ENCODE measurements at places on chromosomes 7 and 10.

- DNase-seq = no peak
These were observed 196.0 kb downstream of the TMEM26 start for GRCh38 chr10:61257136-61257535.

DNA sequence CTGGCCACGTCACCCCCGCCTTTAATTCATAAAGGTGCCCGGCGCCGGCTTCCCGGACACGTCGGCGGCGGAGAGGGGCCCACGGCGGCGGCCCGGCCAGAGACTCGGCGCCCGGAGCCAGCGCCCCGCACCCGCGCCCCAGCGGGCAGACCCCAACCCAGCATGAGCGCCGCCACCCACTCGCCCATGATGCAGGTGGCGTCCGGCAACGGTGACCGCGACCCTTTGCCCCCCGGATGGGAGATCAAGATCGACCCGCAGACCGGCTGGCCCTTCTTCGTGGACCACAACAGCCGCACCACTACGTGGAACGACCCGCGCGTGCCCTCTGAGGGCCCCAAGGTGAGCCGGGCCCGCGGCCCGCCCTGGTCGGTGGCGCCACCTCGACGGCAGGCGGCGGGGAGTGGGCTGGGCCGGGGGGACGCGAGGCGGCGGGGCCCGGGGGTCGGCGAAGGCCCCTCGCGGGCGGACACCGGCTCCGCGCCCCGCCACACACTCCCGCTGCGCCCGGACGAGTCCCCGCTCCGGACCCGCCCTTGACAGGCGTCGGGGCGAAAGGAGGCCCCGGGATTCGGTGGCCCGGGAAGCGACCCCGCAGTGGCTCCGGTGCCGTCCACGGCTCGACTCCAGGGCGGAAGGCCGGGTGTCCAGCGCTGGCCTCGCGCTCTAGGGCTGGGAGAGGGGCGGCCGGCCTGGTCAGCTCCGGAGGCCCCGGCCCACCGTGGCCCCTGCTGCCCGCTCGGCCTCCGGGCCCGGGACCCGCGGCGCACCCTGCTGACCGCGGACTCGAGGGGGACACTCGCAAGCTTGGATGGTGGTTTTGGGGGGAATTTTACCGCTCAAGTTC is 557 bp downstream of the BAG3 start:
- DNase-seq = no peak

GRCh38 chr7:3027005-3027845 is 16.4 kb downstream of the CARD11 start:
- DNase-seq = no peak

GRCh38 chr7:105021352-105021751 is 7.3 kb downstream of the KMT2E start:
- no peak for DNase-seq

GRCh38 chr7:46202379-46202778 is 281.3 kb upstream of the IGFBP3 start:
- DNase-seq = no peak

GRCh38 chr7:86765931-86766330 is 122.2 kb downstream of the GRM3 start:
- no peak for DNase-seq

GRCh38 chr10:4427532-4427931 is 398.5 kb upstream of the AKR1E2 start:
- no peak for DNase-seq

DNA sequence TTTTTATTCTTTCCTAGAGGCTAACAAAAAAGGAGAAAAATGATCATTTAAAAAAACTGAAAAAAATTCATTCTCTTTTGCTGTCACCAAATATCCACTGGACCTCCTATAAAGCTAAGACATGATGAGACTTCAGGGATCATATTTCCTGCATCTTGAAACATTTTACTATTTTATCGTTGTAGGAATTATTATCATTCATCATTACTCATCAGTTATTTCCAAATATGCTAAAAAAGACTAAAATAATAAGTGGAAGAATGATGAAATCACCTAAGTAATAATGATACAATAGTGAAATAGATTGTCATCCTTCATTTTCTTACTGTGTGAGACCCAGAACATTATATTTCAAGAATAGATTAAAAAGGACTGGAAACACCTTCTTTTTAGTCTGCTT is 28.3 kb downstream of the TAF3 start:
- no peak for DNase-seq

DNA sequence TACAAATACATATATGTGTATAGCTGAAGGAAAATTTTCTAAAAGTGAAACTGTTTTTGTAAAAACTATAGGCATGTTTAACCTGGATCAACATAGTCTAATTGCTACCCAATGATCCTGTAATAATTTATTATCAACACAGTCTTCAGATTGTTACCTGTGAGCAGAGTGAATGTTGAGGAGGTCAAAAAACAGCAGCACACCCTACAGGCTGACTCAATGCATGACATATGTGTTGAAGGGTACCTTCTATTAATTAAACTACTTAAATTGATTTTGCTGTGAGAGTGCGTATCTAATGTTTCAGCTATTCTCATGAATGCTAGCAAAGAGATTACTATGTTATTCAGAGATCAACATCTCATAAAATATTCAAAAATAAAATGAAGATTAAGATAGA is 411.4 kb downstream of the TNS3 start:
- DNase-seq = no peak

DNA sequence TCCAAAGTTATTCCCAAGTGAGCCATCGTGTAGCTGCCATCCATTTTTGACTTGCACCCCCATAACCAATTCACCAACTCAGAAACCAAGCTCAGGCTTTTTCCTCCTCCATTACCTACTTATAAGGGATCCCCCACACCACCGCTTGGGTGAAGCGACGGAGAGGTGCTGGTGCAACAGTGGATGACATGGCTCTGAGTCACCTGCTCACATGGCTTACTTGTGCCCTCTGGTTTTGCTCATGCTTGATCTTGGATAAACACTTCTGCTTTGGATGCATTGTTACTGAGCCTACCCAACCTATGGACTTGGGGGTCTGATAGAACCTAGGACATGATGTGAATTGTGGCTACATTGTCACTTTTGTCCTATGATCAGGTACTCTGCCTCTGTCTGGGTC is 12.0 kb upstream of the AKR1B1 start:
- no peak for DNase-seq

GRCh38 chr10:89741126-89741762 is 39.9 kb downstream of the KIF20B start:
- peak; percentile 20 for DNase-seq

- DNase-seq = no peak
These were observed 221.5 kb upstream of the CELF2 start for GRCh38 chr10:10796061-10796773.

- DNase-seq = peak; percentile 43
These were observed 256.2 kb downstream of the ELFN1 start for GRCh38 chr7:1925973-1926907.

DNA sequence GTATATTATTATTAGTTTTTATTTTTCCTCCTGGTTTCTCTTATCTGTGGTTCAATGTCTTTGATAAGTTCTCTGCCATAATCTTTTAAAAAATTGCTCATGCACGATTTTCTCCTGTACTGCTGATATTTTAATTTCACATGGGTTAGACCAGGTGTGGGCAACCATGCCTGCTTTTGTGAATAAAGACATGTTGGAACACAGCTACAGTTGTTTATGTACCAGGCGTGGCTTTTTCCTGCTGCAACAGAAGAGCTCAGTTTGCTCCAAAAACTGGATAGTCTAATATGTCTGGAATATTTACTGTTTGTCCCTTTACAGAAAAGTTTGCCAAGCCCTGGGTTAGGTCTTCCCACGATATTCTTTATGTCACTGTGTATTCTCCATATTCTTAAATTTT is 105.2 kb downstream of the VWC2 start:
- DNase-seq = no peak

GRCh38 chr7:69398986-69399385 is 199.3 kb upstream of the AUTS2 start:
- no peak for DNase-seq

GRCh38 chr10:72332423-72333111 is 22.2 kb downstream of the DNAJB12 start:
- DNase-seq = peak; percentile 79

DNA sequence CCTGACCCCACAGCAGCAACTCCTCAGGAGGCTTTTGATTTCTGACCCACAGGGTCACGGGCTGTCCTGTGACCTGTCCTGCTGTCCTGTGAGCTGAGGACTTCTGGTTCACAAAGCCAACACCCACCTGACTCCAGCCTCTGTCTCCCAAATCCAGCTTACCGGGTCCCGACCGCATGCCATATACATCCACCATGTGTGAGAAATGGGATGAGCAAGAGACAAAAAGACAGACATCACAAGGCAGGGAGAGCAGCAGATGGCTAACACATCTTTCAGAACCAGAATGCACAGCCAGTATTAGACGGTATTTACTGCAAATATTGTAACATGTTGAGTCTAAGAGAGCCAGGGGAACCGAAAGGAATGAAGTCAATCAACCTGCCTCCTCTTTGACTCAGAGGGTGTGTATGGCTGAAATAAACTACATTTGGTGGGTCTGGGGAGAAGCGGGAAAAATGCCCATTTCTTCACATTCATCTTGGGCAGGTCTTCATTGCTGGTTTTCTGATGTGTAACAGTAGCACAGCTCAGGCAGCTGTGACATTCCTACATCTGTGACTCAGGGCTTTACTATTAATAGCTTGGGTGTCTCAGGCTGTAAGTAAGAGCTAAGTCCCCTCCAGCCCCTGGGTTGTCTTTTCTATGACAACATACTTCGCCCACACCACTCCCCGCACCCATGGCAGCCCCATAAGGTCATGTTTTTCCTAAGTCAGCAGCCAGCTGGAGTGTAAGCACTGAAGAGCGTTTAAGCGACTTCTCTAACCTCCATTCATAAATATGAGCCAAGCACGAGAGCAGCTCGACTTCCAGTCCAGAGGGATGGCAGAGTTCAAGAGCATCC is 25.0 kb downstream of the ABLIM1 start:
- no peak for DNase-seq

DNA sequence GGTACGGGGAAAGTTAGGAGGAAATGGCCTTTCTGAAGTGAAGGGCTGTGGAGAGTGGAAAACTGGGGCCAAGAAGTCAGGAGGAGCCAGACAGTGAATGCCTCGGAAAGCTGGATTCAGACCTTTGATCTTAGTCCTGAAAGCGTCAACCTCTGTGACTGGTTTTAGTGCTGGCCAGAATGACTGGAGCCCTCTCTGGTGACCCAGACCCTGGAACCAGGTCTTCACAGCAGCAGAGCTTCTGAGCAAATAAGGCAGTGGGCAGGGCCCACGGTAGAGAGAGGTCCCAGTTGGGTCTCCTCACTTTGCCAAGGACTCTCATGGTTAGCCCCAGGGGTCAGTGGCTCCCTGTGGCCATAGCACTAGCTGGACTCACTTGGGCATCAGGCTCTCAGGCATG is 157.7 kb upstream of the EEPD1 start:
- DNase-seq = no peak

- no peak for DNase-seq
These were observed 34.2 kb upstream of the ANKRD2 start for GRCh38 chr10:97538411-97538810.

DNA sequence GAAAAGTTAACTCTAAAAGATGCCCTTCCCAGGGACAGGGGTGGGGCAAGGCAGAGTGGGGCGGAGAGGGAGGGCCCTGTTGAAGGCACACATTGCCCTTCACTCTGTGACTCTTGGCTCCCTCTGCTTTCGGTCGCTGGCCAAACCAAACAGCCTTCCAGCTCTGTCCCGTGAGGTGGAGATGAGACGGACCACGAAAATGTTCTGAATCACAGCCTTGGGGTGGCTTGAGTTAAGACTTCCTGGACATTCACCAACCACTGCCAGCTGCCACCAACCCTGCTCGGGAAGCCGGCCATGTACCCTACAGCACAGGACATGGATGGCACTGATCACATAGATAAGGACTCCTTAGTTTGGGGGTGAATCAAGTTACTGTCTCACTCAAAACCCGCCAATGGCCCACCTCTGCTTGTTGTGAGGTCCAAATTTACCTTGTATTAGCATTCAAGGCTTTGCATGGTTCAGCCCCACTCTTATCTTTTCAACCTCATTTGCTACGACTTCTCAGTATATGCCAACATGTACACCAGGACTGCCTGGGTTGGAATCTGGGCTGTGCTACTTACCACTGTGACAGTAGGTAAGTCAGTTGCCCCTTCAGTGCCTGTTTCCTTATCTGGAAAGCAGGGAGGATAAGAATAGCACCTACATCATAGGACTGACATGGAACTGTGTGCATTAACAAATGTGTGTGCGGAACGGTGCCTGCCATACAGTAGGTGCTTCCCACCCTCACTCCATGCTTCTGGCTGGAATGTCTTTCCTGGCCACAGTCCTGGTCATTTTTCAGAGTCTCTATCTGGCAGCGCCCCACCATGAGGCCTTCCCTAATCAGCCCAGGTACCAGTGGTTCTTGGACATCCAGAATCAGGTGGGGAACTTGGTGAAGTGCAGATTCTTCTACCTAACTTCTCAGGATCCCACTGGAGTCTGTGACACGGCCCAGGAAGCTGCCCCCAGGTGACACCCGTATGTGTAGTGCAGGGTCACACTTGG is 28.0 kb downstream of the ITPRIP start:
- DNase-seq = peak; percentile 36

DNA sequence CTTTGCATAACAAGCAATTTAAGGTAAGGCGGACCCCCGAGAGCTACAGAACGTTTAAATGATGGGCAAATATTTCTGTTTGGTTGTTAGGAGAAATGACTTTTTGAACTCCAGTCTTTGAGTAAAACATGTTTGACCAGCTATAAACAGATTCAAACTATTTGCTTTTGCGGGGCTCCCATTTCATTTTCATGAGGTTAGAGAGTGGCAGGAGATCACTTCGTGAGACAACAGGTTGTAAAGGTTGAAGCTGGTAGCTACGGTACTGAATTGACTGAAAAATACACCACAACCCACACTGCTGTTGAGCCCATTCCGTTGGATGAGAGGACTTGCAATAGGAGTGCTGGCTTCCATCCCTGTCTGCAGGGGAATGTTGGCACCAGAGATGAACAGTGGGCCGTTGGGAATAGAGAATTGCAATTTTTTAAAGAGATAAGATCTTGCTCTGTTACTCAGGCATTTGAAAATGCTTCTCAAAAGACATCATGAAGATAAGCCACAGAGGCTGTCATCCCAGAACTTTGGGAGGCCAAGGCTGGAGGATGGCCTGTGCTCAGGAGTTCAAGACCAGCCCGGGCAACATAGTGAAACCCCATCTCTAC is 65.7 kb upstream of the CARD11 start:
- DNase-seq = no peak

DNA sequence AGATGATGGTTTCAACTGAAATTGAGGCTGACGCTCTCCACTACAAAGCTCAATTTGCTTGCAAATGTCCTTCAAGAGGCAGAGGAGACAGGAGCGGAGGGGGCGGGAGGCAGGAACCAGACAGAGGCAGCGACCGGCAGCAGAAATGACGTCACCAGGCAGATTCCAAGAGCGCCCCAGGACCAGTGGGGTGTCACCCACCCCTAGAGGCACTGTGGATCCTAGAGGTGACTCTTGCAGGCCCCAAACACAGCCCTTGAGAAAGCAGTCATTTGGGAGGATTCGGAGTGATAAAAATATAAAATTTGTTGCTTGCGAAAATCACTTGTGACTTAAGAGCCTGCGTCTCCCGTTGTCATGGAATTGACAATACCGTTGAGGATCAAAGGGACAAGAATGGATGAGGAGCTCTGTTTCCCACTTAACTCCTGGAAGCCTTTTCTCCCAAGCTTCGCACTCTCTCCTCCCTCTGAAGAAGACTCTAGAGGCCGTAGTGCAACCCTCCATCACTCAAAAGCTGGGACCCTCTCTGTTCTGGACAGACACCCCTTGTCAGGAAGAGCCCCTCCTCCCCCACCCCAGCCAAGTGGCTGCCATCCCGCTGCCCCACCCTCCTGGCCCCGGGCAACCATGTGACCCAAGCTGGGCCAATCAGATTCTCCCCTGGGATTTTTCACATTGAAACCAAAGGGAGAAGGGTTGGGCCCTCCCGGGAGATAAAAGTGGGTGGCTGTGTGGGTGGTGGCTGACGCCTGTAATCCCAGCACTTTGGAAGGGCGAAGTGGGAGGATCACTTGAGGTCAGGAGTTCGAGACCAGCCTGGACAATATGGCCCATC is 16.3 kb upstream of the SLC29A4 start:
- DNase-seq = no peak

Data from hematopoietic multipotent progenitor cell treated with erythropoietin and hydrocortisone succinate and interleukin-3 and kit ligand, for 8 days (in vitro differentiated cells).